ENCODE measurements at places on chromosomes 5 and 9.

DNA sequence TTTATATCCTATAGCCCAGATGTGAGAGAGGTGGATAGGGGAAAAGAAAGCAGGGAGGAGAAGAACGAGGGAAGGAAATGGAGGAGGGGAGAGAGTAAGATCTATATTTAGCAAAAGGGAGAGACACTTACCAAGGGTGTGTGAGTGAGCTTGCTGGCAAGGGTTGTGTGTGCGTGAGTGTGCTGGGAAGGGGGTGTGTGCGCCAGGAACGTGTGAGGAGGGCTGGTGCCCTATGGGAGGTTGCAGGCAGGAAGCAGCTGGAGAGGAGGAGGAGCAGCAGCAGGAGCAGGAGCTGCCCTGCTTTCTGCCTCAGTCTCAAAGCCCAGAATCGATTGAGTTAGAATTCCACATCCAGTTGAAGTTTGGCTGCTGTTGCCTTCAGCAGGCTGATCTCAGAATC, 148.3 kb upstream of the RUSC2 start:
- no peak for DNase-seq

DNA sequence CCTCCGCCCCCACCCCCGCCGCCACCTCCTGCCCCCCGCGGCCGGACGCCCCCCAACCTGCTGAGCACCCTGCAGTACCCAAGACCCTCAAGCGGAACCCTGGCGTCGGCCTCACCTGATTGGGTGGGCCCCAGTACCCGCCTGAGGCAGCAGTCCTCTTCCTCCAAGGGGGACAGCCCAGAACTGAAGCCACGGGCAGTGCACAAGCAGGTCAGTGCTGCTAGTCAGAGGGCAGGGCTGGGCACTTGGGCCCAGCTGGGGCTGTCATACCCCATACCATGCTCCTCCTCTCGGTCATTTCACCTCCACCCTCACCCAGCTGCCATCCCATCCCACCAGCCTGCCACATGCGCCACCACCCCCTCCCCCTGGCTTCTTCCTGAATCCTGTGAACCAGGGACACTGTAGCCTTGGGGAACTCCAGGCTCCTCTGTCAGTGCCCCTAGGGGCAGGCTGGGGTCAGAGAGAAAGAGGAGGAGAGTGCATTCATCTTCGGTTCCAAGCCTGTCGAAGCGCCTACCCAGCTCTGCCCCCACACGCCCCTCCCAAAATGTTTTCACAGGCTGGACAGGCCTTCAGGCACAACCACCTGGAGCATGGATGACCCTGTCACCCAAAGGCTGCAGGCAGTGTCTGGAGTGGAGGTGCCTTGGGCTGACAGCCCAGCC, 122.0 kb downstream of the DAB2IP start:
- no peak for DNase-seq

- DNase-seq: no peak
These were observed 147.0 kb downstream of the CAVIN4 start for GRCh38 chr9:100724886-100725285.

GRCh38 chr5:115271295-115272050, 8.8 kb upstream of the PGGT1B start:
- DNase-seq: no peak

DNA sequence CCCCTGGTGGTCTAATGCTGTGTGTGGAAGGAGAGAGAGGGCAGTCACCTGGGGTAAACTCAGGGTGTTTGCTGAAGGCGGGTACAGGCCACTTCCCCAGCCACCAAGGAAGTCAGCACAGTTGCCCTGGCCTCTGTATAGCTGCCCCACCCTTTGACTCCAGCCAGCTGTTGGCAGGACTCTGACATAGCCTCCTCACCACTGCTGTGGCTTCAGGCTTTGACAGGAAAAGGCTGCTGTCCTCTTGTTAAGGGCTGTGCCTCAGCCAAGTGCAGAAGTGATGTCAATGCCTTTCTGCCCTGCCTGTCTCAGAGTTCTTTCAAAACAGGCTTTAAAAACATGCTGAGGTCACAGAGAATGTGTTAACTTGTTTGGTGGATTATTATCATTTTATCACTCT, 487.2 kb upstream of the KLF4 start:
- no peak for DNase-seq

DNA sequence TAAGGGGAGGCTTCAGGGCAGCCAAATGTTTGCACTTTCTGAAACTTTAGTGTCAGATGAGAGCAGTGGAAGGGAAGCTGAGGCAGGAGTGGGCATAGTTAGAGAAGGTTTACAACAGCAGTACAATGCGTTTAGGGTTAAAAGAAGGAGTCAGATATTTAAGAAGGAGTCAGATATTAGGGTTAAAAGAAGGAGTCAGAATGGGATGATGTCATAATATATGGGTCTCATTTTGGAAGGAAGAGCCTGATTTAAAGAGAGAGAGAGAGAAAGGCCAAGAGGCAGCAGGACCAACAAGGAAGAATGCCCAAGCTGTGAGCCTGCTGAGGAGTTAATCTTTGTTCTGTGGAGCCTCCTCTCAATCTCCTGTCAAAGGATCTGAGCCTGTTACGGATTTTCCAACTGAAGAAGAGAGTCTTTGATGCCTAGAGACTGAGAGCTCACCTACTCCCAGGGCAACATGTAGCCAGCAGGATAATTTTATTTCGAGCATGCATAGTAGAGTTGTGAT, 9.5 kb downstream of the ISL1 start:
- DNase-seq: no peak

- DNase-seq: no peak
These were observed 80.0 kb upstream of the ITGA2 start for GRCh38 chr5:52909192-52909591.

- DNase-seq: no peak
These were observed 85.9 kb downstream of the NR6A1 start for GRCh38 chr9:124685217-124685616.

DNA sequence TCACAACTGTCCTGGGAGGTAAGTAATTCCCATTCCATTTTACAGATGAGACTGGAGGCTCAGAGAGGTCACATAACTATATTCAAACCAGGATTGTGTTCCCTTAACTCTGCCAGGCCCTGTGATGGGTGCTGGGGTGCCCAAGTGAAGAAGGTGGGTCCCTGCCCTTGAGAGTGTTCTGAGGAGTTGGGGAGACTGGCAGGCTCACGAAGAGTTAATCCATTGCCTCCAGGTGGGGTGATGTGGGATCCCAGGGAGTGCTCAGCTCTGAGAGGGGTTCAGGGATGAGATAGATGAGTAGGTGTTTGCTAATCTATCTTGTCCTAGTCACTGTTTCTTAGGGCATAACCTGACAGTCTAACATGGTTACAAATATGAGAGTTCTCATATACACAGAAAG, 36.7 kb downstream of the GSN start:
- no peak for DNase-seq

DNA sequence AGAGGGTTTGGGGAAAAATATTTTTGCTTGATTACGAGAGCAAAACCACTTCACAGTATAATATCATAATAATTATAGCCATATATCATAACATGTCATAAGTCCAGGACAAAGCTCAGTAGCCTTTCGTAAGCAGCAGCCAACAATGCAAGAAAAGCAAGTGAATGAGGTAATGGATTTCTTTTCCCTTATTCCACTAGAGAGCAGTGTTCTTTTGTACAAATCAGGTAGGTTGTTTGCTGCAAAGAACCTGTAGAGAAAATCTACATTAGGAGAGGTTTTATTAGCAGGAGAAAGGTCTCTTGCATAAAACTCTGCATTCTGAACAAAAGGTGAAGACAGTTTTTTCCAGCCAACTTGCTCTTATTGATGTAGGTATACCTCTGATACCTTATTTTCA, 1033.4 kb downstream of the TLE4 start:
- DNase-seq: no peak

GRCh38 chr9:693201-694091, 148.1 kb upstream of the DMRT1 start:
- DNase-seq: no peak

DNA sequence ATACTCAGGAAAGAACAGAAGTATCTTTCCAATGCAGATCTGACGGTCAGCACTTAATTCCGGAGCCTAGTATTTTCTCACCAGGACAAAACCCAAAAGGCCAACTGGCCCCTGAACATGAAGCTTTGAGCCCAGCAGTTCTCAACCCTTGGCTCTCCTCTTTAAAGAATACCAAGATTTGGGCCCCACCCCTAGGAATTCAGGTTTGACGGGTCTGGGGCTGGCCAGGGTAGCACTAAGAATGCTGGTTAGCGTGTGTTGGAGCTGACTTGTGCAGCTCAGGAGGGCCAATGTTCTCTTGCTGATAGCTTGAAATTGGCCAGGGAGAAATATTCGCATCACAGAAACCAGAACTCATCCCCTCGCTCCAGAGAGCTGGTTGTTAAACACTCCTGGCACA, 88.3 kb upstream of the PTCH1 start:
- DNase-seq: no peak

DNA sequence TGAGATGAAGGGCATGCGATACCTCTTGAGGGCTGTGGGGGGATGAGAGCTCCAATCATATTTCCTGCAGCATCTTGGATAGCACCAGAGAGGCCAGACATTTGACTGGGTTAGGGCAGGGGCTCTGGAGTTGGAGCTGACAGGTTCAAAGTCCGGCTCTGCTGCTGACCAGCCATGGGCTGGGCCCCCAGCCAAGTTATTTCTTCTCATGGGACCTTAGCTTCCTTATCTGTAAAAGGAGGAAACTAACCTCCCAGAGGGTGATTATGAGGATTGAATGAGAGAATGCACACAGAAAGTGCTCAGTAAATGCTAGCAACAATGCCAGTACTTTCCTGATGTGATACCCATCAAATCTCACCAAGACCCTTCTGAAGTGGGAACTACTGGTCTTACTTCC, 65.2 kb upstream of the SLC25A51 start:
- no peak for DNase-seq

DNA sequence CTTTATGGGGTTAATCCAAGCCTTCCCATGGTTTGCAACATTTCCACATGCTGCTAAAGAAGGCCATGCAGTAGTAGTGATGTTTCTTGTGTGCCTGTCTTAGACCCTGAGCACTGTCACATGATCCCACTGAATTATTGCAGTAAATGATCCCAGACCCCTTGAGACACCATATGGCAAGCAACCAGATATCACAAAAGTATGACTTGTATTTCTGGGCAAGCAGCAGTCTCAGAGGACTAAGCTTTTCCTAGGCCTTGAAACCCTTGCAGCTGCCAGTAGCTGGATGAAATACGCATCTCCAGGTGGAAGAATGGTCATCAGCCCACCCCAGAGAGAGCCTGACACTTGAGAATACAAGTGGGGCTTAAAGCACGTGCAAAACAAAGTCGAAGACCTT, 41.8 kb downstream of the CDO1 start:
- no peak for DNase-seq

GRCh38 chr5:399296-400281, 43.4 kb upstream of the EXOC3 start:
- DNase-seq: no peak

- DNase-seq: no peak
These were observed 27.4 kb upstream of the TCERG1 start for GRCh38 chr5:146419696-146420095.

DNA sequence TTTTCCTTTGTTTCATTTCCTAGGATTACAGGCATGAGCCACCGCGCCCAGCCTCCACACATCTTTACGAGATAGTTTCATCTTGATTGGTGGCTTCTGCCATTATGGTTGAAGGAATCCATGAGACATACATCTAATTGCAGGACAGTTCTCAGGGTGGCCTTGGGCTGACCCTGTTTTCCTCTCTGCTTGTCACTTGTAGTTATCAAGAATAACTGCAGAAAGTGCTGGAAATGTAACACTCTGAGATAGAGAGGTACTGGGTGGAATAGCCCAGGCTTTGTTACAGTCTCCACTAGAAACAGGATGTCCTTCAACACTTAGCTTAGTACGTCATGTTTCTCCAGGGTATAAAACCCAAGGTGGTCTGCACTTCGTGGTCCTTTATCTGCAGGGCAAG, 10.7 kb downstream of the UGT3A2 start:
- no peak for DNase-seq

DNA sequence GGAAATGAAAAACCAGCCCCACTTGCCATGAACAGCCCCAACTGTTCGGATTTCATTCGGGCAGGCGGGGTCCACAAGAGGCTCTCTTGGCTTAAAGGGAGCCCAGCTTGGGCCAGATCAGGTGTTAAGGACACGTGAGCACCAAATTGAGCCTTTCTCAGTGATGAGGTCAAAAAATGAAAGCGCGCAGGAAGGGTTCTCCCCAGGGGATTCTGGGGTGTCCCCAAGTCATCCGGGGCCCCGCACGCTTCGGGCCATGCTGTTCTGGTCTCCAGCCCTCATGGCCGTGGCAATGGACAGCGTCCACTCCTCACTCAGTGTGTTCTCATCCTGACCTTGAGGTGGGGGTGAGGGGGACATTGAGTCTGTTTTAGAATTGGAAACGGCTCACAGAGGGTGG, 10.9 kb downstream of the AK1 start:
- no peak for DNase-seq

- no peak for DNase-seq
These were observed 26.5 kb downstream of the DDX46 start for GRCh38 chr5:134784946-134785620.

DNA sequence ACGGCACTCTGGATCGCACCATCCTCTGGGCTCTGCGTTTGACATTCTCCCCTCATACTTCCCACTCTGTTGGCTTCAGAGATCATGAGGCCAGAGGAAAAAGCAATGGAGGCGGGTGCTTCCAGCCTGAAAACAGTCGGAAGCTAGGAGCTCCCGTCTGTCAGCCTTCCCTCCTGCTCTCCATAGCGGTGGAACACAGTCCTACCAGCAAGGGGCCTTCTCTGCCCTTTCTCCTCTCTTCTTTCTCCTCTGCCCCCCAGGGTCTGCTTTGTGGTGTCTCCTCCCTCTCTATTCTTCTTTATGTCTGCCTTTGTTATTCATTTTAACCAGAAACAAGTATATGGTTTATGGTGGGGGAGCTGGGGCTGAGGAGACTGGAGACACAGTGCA, 152.5 kb upstream of the NFIB start:
- DNase-seq: no peak

DNA sequence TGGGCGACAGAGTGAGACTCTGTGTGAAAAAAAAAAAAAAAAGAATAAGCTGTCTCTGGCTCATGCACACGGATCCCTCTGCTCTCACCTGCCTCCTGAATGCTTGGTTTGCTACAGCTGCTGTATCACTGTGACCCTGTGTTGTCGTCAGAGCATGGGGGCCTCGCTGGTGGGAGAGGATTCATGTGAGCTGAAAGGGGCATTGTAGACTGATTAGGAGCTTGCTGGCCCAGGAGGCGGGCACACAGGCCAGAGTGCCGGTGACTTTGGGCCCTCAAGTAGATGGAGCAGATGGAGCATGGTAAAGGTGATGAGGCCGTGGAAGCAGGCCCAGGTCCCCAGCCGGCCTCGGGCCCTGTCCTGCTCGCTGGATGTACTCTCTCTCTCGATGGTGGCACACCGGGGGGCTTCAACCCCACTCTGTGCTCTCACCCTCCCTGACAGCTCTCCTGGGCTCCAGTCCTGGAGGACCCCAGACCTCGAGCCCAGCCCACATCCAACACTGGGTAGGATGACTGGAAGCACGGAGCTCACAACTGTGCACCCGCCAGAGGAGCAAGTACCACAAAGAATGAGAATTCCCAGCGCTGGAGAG, 7.1 kb downstream of the FLT4 start:
- DNase-seq: no peak

GRCh38 chr5:106966686-106967315, 703.9 kb downstream of the EFNA5 start:
- no peak for DNase-seq

Measured in stimulated activated CD8-positive, alpha-beta memory T cell treated with anti-CD3 and anti-CD28 coated beads, Interleukin-7, amount 100 ng/mL, for 1 hour (primary cell).